ENCODE measurements at places on chromosomes 5 and 9.
A peak's percentile ranks its signal among the peaks of the same experiment; 100 is the strongest.

- no peak for DNase-seq
Measured at GRCh38 chr5:31280210-31280609, 86.7 kb downstream of the CDH6 start.

- DNase-seq, result peak; percentile 51
Measured at GRCh38 chr9:129932303-129933151, 97.3 kb downstream of the USP20 start.

DNA sequence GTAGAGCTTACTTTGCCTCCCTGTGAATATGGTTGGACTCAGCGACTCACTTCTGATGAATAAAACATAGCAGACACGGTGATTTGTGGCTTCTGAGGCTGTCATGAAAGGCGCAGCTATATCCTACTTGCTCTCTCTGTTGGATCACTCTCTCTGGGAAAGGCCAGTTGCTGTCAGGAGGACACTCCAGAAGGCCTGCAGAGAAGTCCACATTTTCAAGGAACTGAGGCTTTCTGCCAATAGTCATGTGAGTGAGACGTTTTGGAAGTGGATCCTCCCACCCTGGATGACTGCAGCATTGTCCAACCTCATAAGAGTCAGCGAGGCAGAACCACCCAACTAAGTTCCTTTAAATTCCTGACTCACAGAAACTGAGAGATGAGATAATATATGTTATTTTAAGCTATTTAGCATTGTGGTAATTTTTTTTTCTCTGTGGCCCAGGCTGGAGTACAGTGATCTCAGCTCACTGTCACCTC lies 156.0 kb upstream of the MAST4 start:
- peak; percentile 93 for DNase-seq

- DNase-seq, result no peak
Measured at GRCh38 chr9:135976944-135977343, 15.8 kb upstream of the UBAC1 start.

DNA sequence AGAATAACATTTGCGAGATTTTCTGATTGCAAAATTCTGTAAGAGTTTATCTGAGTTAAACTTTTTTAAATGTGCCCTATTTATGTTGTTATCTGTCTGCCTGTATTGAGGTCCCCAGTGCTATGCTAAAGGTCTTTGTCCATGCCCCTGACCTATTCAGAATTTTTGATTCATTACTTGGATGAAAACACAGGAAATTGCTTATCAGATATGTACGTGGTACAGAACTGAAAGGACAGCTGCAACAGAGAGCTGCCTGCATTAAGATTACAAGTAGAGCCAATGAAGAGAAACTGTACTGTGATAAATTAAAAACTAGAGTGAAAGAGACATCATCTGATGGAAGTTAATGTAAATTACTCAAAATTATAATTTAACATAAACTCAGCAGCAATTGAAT lies 408.8 kb downstream of the ADGRV1 start:
- DNase-seq, result no peak

GRCh38 chr5:35926389-35927051 lies 11.9 kb downstream of the CAPSL start:
- peak; percentile 63 for DNase-seq

DNA sequence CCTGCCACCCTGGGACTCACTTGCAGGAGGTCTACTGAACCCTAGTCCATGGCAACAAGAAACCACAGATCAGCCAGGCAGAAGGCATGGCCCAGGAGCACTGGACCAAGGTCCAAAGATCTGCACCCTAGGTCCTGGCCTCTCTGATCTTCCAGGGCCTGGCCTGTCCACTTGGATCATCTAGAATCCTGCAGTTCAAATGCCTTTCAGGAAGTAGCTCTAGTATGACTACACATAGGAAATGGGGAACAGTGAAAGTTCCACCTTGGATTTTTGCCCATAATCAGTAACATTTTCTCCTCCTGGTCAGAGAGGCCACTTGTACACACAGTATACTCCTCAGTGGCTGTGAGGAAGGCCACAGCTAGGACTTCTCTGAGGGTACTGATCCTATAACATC lies 11.5 kb downstream of the ANXA6 start:
- DNase-seq, result peak; percentile 45

- DNase-seq, result no peak
Measured at GRCh38 chr5:176485176-176485575, 37.0 kb downstream of the FAF2 start.

DNA sequence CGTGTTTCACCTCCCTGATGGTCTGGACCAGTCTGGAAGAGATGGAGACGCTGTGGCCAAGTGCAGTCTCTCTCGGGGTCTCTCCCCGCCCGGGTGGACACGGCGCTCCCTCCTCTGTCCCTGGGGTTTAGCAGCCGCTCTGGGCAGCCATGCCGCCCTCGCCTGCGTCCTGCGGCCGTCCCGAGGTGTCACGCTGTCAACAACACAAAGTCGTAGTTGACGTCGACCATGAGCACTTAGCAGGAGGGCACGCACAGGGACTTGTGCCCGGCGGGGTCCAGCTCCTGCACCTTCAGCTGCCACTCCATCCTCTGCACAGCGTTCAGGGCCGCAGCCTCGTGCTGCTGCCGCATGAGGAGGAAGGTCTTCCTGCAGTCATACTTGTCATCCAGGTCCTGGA lies 368.9 kb downstream of the CDH9 start:
- no peak for DNase-seq

DNA sequence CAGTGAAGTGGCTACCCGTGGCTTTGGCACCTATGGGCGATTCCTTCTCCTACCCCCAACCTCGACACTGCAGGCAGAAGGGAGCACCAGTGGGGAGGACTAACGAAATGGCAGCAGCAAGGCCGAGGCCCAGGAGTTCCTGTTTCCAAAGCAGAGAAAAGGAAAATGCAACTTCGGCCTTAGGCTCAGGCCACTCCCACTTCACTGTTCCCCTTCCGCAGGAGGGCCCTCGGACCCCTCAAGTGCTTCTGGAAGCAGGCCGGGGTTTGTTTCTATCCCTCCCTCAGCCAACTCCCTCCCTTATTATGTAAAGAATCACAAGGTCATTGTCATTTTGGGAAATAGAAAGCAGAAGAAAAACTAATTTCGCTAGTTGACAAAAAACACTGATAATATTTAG lies 36.4 kb upstream of the NKX2-5 start:
- DNase-seq, result peak; percentile 70

GRCh38 chr9:26229324-26230054 lies 551.2 kb upstream of the TUSC1 start:
- no peak for DNase-seq

- DNase-seq, result no peak
Measured at GRCh38 chr5:146690880-146691355, 174.9 kb upstream of the GPR151 start.

DNA sequence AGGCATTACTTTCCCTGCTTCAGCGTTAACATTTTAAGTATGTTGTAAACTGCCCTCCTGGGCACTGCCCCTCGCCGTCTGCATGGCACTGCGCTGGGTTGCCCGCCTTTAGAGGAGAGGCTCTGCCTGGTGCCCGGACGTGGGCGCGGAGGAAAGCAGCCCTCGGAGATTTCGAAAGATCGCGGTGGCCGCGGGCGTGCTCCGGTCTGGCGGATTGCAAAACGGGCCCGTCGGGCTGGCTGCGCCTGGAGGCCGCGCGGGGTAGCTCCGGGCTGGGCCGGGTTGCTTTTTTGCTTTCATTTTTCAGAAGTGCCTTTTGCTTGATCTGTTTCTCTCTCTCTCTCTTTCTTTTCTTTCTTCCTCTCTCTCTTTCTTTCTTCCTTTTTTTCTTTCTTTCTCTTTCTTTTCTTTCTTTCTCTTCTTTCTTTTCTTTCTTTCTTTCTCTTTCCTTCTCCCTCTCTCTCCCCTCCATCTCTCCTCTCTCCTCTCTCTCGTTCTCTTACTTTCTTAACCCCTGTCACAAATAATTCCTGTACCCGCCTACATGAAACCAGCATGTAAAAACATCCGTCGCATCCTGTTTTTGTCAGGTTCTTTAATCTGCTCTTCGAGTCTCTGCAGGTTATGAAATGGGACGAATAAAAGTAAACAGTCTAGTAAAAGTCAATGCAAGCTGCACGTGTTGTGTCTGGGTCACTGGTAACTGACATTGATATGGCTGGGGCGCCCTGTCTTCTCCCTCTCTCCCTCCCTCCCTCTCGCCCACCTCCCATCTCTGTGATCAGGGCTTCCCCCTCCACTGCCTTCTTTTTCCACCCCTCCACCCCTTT lies 1.7 kb downstream of the FST start:
- DNase-seq, result peak; percentile 93

- no peak for DNase-seq
Measured at GRCh38 chr9:87278971-87279733, 218.5 kb upstream of the DAPK1 start.

DNA sequence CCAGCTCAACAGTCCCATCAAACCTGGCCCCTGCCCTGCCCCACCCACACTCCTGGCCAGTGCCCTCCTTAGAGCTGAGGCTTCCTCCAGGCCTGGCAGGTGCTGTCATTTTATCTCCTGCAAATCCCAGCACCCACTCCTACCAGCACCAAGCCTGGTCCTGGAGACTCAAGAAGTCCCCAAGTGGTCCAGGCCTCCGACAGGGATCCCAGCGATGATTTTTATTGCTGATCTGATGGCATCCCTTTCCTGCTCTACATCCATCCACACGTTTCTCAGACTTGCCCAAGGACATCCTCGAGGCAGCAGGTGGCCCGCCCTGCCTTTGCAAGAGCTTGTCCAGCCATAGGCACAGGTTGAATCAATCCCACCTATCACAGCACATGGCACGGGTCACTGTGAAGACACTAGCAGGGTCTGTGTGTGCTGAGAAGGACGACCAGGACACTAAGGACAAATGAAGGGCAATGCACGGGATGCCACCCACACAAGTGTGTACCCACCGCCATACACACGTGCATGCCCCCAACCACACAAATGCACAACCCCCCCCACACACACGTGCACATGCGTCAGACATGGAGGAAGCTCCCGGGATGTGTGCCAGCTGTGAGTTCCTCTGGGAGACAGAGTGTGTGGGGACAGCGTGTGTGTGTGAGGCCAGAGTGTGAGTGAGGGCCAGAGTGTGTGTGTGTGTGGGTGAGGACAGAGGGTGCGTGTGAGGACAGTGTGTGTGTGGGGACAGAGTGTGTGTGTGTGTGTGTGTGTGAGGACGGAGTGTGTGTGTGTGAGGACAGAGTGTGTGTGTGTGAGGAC lies 62.4 kb upstream of the UBAC1 start:
- DNase-seq, result peak; percentile 39

GRCh38 chr5:173925449-173926071 lies 37.4 kb downstream of the CPEB4 start:
- DNase-seq, result peak; percentile 37

DNA sequence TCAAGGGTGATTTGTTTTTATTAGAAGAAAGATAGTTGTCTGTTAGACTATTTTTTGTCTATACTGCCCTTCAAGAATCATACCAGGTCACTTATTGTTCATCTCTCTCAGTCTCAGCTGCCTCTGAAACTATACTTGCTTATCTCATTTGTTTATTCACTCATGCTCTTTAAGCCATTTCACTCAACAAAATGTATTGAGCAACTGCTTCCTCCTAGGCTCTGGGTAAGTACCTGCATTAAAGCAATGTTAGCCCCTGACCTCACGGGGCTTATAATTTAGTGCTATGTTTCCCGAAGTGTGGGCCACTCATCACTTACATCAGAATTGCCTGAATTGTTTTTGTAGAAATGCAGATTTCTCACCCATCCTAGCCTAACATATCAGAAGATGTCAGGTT lies 100.9 kb downstream of the DPYSL3 start:
- no peak for DNase-seq

- no peak for DNase-seq
Measured at GRCh38 chr5:99866740-99867139, 668.4 kb upstream of the FAM174A start.

DNA sequence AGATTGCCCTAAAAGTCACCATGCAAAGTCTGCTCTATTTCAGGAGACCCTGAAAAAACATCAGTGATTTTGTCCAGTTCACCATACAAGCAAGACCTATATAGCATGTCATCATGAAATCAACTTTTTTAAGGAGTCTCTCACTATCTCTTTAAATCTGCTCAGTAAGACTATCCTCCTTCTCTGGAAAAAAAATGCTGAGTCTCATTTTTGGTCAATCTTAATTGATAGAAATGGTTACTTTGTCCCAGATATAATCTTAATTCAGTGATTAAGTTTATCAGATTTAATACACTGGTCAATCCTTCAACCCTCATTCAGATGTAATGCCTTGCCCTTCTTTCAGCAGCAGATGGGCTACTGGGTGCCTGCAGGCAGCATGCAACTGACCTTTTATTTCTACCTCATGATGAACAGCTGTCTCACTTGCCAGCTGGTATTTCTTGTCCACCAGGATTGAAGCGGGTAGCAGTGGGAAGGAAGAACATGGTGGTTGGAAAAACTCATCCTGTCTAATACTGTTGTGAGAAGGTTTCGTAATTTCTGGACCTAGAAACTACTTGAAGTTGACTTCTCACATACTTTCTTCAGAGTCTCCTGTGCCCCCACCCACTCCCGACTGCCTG lies 375.3 kb downstream of the DNAH5 start:
- DNase-seq, result no peak

DNA sequence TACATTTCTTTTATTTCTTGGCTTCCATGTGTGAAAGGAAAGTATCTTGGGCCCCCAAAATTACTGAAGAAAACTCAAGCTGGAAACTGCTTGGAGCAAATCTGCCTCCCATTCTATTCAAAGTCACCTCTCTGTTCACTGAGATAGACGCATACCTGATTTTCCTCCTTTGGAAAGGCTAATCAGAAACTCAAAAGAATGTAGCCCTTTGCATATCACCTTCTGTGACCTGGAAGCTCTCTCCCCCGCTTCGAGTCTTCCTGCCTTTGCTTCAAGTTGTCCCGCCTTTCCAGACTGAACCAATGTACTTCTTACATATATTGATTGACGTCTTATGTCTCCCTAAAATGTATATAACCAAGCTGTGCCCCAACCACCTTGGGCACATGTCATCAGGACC lies 5.0 kb upstream of the RXFP3 start:
- no peak for DNase-seq

DNA sequence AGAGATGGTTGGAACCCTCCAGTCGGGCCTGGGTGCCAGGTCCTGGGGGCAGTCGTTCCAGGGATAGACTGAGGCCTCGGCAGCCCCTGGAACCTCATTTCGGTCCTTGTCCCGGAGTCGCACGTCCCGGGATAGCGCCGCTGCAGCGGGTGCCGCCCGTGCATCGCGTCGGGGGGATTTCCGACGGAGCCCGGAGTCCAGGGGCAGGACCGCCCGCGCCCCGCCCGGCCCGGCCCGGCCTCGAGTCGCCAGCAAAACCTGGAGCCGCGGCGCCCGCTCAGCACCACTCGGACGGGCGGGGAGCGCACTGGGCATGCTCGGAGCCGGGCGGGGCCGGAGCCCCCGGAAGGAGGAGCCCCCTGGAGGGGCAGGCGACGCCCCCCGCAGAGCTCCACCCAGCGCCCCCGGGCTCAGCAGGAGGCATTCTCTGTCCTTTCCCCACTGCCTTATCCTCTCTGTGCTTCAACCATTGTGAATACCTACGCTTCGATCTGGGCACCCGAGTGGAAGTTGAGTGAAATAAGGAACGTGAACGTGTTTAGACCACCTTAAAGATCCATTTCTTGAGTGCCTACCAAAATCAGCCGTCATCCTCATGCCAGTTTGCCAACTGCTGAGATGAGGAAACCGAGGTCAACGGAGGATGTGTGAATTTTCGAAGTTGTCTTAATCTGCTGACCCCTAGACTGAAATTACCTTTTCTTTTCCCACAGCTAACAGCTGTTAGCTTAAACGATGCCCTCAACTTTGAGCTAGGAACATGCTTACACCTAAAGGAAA lies 1.7 kb upstream of the PTPN3 start:
- no peak for DNase-seq

GRCh38 chr5:80156156-80156555 lies 99.7 kb downstream of the SERINC5 start:
- no peak for DNase-seq
